ENCODE measurements at places on chromosomes 4 and X. TPM values are rescaled to one million over a fixed set of nuclear protein-coding genes. Genes with fewer than 3 reads are reported as not detected.

NAT8L gene
- 5.4 TPM for total RNA-seq

SRPX2 gene
- total RNA-seq: 17.9 TPM

HAUS3 gene
- total RNA-seq: 17.2 TPM

STX18 gene
- total RNA-seq: 35.4 TPM

F8 gene
- 13.7 TPM for total RNA-seq
